ENCODE measurements at places on chromosomes 12 and 14. TPM values are rescaled to one million over a fixed set of nuclear protein-coding genes. Genes with fewer than 3 reads are reported as not detected.

The PRMT5 gene
- total RNA-seq: 81.0 TPM

The EXOC3L4 gene
- total RNA-seq: 2.4 TPM

The RHOJ gene
- 1.5 TPM for total RNA-seq

The SNRPF gene
- total RNA-seq: 4.6 TPM

The GLS2 gene
- total RNA-seq: not detected

The PLEKHD1 gene
- not detected for total RNA-seq

The ZBTB39 gene
- total RNA-seq: 7.2 TPM

The NXPH4 gene
- total RNA-seq: 1.8 TPM

The SYNDIG1L gene
- total RNA-seq: not detected

The KLRF1 gene
- total RNA-seq: not detected

Data from placental pericyte (primary cell).